ENCODE measurements at places on chromosomes 16 and 17. TPM values are rescaled to one million over a fixed set of nuclear protein-coding genes. Genes with fewer than 3 reads are reported as not detected.

- DNase-seq, result no peak
These were observed 182.8 kb upstream of the ELAC2 start for GRCh38 chr17:13200671-13201070.

DNA sequence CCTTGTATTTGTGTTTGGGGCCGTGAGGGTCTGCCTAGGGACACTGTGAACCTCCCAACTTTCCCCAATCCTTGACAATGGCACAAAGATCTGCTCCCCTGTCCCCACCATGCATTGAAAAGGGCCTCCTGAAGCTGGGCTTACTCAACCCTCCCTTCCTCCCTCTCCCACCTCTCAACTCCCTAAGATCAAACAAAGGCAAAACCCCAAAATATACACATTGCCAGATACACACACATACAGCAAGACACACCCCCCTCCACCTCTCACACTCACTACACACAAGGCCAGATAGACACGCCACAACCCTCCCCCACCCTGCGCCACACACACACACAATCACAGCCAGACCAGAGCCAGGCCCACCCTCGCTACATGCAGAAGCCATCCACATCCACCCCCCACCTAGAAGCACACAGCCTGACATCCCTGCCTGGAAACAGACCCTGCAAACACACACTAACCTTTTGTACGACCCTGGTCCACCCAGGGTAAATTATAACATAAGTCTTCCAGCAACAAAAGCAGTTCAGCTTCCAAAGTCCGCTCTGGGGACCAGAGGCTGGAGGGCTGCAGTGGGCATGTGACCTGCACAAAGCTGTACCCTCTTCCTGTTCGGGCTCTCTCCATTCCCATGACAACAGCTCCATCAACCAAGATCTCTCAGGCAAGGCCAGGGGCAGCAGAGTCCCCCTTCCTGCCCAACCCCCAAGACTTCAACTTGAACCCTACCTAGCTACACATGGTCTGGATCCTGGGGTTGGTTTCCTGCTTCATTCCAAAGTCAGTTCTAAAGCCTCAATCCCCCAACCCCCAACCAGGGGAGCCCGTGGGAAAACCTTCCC is 1.9 kb downstream of the PCGF2 start:
- DNase-seq, result no peak

DNA sequence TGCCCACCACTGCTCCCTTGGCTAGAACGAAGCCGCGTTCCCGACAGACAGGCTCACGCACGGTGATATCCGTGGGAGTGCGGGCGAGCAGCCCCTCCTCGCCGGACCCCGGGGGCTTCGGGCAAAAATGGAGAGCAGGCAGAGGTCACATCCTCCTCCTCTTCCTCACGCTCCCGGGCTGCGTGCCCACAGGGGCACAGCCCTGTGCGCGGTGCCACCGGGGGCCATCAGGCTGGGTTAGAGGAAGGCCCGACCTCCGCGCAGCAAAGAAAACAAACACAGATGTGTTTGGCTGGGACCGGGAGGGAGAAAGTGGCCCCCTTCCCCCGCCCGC is 519 bp upstream of the NTN1 start:
- DNase-seq, result no peak

GRCh38 chr16:11253995-11254912 is 1.8 kb downstream of the SOCS1 start:
- no peak for DNase-seq

- DNase-seq, result no peak
These were observed 120.6 kb upstream of the CACNG5 start for GRCh38 chr17:66714046-66715023.

GRCh38 chr17:75124819-75125162 is 6.8 kb downstream of the NT5C start:
- no peak for DNase-seq

DNA sequence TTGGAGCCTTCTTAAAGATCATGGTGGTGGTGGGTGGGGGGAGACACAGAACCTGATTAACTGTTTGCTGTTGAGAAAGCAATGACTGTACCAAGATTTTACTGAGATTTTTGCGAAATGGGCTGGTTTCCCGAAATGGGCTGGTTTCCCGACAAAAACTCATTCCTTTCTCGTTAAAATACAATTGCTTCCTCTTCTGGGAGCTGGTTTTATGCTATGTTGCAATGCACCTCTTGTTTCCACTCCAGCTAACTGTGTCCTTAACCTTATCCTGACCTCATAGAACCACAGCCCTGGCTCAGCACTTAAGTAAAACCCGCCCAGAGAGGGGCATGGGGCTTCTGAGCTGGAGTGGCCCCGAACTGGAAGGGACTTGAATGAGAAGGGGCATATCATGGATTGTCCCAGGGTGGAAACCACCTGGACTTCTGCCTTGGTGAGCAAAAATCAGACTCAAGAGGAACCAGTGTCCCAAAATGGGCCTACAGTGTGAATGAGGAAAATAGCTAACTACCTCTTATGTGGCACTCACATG is 20.9 kb downstream of the FAM20A start:
- DNase-seq, result no peak

DNA sequence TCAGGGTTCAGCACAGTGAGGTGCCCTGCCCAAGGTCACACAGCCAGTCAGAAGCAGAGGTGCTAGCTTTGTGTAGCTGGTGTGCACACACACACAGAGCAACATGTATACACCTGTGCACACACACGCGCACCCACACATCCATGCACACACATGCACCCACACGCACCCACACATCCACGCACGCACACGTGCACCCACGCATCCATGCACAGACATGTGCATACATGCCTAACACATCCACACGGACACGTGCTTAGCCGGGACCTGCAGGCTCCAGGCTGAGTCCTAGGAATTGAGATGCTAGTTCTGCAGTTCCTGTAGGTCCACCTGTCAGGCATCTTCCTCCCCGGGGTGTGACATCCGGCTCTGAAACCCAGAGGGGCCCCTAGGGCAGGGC is 13.0 kb upstream of the DPEP1 start:
- DNase-seq, result no peak

DNA sequence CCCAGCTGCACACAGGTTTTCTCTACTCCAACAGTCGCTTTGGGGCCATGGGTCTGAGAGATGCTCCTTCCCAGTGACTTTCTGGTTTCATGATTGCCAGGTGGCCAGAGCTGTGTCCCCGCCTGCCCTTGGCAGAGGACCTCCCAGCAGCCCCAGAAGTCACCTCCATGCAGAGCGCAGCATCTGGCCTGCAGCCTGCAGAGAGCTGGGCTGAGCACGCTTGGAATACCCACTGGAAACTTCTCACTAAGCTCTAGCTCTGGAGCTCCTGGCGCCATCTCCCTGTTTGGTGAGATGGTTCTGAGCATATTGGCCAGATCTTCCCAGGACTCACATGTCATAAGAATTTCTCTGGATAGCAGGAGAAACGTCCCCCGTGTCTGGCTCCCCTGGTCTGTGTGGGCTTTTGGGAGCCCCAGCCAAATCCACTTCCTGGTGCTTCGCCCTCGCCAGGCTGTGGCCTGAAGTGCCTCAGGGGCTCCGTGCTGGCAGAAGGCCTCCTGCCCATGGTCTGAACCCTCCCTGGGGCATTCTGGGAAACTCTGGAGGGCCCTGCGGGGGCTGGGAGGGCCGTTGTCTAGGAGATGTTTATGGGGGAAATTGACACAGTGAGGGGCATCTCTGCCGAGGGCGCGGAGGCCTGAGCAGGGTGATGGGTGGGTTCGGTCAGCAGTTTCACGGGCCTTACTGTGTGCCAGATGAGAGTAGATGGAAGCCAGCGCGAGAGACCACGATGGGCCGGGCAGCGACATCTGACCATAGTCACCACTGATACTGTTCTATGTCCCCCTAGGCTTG is 73.2 kb upstream of the CIBAR2 start:
- DNase-seq, result no peak

DNA sequence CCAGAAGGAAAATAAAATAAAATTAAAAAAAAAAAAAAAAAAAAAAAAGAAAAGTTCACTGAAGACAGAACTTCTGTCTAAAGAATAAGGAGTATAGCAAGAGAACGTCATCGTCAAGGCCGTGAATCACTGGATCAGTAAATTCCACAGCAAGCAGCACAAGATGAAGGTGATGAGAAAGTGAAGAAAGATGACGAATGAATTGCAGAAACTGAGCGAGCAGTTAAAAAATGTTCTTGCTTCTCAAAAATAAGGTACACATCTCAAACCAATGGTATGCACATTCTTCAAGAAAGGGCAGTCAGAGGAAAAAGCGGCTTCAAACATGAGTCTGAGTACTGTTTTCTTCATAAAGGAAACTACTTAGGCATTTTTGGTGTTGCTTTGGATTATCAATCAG is 104.7 kb downstream of the SMG6 start:
- DNase-seq, result no peak

- DNase-seq, result no peak
These were observed 38.6 kb upstream of the CACNG4 start for GRCh38 chr17:66925811-66926500.

- DNase-seq, result no peak
These were observed 9.7 kb upstream of the SNF8 start for GRCh38 chr17:48954300-48954755.

- DNase-seq, result no peak
These were observed 23.3 kb upstream of the CCL1 start for GRCh38 chr17:34386343-34386696.

GRCh38 chr17:78022425-78022824 is 63.9 kb downstream of the TNRC6C start:
- no peak for DNase-seq

DNA sequence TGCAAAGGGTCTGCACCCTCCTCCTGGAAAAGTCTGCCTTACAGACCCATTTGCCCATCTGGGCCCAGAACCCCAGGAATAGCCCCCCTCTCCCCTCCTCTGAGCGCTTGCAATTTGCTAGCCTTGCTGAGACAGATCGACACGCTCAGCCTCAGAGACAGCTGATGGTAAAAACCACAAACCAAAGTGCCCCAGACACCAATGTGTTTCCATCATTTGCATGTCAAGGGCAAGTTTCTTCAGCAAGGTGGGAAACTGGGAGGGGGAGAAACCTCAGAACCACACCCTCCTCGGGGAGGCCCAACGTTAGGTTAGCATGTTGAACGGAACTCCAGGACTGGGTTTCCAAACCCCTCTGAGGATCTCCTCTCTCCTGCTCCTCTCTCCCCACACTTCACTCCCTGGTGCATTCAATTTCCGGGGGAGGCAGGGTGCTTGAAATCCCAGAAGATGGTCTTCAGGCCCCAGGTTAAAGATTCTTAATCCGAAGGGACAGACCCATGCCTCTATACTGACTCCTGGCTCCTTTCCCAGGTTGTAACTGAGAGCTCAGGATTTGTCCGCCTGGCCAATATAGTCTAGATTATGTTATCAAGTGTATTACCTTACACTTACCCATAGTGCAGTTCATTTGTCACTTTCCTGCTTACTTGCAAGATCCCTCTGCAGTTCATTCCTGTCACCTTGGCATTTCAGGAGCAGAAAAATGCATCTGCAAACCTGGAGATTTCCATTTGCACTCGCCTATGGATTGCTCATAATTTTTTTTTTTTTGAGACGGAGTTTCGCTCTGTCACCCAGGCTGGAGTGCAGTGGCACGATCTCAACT is 1.3 kb upstream of the CUEDC1 start:
- no peak for DNase-seq

DNA sequence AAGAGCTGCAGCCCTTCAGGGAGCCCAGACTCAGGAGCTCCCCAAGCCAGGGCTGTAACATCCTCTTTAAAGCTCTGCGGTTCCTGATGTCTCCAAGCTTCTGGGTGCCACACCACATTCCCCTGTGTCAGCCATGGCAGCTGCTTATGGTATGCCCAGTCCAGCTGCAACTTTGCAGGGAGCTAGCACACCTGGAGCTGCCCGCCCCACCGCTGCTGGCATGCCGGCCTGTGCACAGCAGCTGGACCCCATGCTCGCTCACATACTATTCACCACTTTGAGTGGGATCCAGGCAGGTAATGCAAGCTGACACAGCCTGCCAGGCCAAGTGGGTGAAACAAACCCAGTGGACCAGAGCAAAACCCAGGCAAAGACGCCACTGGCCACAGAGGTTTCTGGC is 305.6 kb upstream of the AXIN2 start:
- no peak for DNase-seq

- no peak for DNase-seq
These were observed 1.2 kb downstream of the GFAP start for GRCh38 chr17:44914148-44914547.

DNA sequence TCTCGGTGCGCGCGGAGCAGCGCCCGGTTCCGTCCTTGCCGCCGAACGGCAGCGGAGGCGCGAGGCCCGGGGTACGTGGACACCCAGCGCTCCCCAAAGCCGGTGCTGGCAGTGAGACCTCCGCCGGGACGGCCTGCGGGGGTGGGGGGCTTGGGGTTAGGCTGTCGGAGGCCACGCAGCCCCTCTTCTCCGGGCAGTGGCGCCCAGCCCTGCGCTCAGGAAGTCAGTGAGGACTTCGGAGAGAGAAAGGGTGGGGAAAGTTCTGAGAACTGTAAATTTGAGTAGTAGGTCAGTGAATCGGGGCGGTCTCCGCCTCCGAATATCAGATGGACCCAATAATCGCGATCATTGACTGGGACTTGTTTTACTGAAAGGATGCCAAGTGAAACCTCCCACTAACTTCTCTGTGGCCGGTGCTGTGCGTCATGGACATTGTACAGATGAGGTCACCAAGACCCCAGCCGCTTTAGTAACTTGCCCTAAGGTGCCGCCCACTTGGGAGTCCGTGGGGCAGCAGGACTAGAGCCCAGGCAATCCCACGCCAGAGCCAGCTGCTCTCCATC is 468 bp downstream of the IL4R start:
- no peak for DNase-seq

- peak; percentile 63 for DNase-seq
These were observed 119.7 kb upstream of the MYOCD start for GRCh38 chr17:12545877-12546513.

DNA sequence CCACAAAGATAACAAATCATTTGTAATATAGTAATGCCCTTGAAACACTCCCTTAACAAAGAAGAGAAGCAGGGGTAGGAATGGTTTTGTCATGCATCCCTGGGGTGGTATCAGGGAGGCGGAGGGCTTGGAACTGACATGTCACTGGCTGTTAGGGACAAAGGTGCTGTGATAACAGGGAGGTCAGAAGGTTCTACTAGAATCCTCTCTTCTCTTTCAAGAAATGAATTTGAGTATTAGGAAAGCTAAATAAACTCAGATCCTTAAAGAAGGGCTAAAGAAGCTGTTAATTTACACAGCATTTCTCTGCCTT is 65.4 kb upstream of the ADAMTS18 start:
- no peak for DNase-seq

KRTAP2-2 gene
- not detected for total RNA-seq

HBA1 gene
- total RNA-seq, result 2.2 TPM

FSCN2 gene
- 0.46 TPM for total RNA-seq

RILP gene
- total RNA-seq, result 1.2 TPM

SCRN2 gene
- 24.9 TPM for total RNA-seq

MLKL gene
- total RNA-seq, result 50.0 TPM
